ENCODE measurements at places on chromosomes 5 and 9.

DNA sequence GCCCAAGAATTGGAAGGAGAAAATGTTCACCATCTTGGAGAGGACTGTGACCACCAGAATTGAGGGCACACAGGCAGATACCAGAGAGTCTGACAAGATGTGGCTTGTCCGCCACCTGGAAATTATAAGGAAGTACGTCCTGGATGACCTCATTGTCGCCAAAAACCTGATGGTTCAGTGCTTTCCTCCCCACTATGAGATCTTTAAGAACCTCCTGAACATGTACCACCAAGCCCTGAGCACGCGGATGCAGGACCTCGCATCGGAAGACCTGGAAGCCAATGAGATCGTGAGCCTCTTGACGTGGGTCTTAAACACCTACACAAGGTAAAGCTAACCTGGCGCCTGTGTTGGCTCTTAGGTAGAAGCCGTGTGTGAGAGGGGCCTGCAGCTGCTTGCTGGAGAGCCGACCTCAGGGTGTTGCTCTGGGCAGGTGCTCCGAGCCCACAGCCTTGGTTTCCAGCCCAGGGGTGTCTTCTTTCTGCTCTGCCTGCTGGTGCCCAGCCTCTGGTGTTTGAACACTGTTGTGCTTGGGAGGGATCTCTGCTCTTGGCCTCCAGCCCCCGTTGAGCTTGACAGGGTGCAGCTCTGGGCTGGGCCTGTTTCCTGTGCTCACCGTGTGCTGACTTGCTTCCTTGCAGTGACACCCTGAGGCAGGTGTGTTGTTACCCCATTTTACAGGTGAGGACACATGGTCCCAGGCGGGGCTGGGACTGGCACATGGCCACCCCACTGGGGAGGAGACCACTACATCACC is 10.9 kb downstream of the EXOC3 start:
- DNase-seq = peak; percentile 68

DNA sequence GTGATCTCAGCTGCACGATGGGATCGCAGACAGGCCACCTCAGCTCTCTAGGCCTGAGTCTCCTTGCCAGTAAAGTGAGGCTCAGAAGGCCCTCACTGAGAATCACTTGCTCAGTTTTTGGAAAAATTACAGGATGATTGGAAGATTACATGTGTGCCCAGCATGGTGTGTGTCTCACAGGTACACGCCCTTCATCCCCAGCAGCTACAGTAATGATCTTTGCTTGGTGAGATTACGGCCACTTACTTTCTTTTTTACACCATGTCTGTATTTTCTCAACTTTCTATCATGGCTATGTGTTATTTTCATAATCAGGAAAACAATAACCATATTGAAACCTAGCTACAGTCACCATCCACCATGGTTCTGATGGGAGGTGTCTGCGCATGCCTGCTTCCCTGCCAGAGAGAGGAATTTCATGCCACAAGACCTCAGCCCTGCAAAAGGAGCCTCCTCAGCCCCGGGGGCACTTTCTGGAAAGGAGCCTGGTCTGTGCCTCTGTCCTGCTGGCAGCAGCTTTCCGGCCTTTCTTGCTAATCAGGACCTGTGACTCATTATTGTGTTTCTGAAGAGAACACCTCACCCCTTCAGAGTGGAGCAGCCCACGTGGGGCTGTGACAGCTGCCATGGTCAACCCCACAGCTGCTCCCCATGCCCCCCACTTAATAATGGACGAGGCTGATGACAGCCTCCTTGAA is 64.2 kb upstream of the OLFM1 start:
- no peak for DNase-seq

DNA sequence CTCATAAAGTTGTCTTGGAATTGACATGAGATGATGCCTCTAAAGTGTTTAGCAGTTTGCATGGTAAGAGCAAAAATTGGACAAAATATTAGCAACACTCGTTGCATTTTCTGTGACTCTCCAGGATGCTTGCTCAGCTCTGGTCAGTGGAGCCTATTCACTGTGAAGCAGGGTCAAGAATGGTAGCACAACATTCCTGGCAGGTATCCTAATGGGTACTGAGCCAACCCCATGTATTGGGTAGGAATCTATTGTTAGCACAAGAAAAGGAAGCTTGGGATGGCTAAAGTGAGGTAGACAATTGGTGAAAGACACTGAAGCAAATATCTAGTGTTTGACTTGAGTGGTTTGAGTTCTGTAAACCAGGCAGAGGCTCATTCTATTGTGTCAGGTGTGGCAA is 10.4 kb upstream of the ACTBL2 start:
- DNase-seq = no peak

- no peak for DNase-seq
Measured at GRCh38 chr5:33297760-33298216, 143.0 kb upstream of the TARS1 start.

GRCh38 chr5:181191526-181192336 is 13.3 kb downstream of the TRIM7 start:
- DNase-seq = peak; percentile 98

DNA sequence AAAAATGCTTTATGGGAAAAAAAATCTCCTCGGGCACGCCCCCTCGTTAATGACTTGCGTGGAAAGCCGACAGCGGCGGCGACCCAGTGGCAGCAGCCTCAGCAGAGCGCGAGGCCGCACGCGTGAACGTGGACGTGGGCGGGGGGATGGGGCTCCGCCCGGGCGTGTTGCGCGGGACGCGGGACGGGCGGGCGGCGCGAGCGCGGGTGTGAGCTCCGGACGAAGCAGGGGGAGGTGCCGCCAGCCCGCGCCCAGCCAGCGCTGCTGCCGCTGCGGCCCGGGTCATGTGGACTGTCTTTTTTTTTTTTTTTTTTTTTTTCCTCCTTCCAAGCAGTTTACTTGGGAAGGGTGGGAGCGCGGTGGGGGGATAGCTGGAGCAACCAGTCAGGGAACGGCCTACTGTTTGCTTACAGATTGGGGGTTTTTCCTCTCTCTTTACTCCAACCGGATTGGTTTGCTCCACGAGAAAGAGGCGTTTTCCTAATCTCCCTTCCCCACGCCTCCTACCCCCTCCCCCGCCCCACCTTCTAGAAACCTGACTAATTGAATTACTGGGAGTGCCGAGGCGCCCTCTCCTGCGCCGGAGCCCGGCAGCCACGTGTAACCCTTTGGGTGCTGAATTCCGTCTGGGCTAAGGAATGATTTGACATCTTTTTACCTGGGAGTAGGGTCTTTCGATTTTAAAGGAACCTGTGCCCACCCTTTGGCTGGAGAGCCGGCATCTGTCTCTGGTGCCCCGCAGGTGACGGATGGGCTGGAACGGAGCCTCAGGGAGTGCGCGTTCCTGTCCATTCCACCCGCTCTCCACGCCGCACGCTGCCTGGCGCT is 1.7 kb upstream of the EFNA5 start:
- peak; percentile 87 for DNase-seq

DNA sequence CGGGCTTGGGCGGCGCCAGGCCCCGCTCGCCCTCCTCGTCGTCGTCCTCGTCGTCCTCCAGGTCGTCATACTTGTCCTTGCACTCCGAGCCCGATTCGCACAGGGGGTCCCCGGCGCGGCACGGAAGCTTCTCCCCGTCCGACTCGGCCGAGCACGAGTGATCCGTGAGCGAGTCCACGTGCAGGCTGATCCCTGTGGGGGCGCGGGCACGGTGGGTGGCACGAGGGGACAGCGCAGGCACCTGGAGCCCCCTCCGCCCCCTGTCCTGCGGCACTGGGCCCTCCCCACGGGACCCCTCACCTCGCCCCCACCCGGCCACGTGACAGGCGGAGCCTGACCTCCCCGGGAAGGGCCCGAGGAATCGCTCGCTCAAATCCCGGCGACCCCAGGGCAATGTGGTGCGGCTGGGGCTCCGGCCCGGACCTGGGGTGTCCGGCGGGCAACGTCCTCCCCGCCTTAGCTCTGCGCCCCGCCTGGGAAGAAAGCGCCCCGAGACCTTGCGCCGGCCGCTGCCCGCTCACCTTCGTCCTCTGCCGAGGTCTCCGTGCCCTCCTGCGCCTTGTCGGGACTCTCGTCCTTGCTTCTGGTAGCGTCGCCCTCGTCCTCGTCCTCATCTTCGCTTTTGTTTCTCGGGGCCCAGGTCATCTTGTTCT is 2.5 kb downstream of the IRX2 start:
- no peak for DNase-seq

GRCh38 chr9:87883274-87883673 is 597 bp downstream of the SPATA31E1 start:
- no peak for DNase-seq

DNA sequence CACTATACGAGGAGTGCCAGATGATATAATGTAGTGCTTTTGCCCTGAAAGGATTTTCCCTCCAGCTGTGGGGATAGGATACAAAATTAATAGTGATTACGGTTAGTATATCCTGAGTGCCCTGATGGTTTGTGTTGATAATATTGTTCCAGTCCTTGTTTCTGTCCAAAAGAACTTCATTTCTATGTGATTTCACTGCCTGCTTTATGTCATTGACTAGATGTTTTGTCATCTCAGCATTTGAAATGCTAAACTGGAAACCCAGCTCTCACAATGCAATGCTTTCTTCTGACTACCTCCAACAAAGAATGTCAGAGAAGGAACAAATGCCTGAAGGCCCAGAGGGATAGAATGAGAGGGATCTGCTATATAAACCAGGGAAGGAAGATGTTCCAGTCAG is 177.8 kb downstream of the NIPBL start:
- no peak for DNase-seq

- DNase-seq = no peak
Measured at GRCh38 chr9:71249729-71250317, 128.4 kb upstream of the TRPM3 start.

GRCh38 chr5:25944786-25945185 is 1093.6 kb downstream of the CDH9 start:
- DNase-seq = no peak

DNA sequence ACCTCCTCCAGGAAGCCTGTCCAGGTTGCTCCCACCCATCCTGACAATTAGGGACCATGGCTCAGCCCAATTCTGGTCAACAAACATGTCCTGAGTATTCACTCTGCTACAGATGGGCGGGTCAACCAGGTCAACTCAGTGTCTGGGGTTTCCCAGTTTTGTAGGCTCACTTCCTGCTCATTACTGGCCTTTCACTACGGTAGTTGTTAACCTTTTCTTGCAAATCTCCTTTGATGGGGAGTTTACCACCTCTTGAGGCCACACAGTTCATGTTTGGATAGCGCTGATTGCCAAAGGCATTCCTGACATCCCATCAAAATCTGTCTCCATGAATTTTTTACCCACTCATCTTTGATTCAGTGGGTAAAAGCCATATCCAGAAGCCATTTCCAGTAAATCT is 13.8 kb downstream of the TMEM8B start:
- no peak for DNase-seq

GRCh38 chr5:137461391-137462264 is 37.5 kb downstream of the SPOCK1 start:
- no peak for DNase-seq

DNA sequence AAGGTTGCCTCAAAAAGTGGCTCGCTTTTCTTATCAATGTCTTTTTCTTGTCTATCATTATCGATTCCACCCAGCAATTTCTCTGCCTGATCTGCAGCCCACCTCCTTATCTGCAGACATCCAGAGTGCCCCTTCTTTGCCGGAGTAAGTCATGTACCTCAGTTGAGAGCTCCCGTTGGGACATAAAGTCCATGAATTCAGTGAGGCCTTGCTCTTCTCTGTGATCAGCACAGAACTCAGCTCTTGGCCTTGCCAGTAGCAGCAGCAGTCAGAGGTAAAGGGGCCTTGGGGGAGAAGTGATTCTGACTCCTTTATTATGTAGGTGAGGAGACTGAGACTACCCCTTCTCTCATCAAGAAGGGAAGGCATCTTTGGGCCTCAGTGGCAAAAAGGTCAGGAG is 24.9 kb upstream of the DCAF12 start:
- no peak for DNase-seq

DNA sequence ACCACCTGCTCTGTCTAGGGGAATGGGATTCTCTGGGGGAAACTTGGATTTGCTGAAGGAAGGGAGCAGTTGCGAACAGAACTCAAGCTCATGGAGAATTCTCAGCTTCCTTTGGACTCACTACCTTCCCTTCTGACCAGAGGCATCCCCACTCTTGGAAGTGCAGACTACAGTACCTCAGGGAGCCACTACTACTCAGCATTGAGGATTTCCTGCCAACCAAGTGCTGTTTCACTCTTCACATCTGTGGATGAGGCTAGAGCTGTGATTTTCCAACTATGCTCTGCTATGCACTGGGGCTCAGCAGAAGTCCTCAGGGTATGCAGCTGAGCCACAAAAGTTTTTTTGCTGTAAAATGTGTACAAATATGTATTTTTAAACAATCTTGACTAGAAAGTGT is 43.9 kb downstream of the MACROH2A1 start:
- no peak for DNase-seq

DNA sequence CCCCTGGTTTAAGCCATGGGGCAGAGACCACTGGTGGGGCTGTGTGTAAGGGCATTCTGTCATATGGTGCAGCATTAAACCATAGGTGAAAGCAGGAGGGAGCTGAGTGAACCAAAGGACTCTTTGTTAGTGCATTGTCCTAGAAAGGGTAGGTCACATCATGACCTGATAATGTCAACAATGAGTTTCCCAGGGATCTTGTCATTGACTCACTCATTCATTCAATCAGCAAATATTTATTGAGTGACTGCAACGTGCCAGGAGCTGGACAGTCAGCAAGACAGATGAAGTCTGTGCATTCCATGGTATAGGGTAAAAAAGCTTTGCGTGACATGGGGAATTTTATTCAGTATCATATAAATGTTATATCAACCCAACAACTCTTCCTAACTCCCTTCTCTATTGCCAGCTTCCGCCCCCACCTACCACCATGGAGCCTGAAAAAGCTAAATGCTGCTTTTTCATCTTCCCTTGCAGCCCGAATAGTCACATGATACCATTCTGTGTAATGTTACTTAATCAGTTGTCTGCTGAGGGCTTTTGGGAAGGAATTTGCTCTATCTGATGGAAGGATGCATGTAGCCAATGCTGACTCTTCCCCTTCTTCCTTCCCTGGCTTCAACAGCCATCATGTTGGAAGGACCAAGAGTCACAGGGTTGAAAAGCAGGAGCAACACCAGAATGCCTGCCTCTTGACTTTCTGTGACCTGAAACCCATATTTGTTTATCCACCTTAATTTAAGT is 11.5 kb upstream of the OTULINL start:
- no peak for DNase-seq

DNA sequence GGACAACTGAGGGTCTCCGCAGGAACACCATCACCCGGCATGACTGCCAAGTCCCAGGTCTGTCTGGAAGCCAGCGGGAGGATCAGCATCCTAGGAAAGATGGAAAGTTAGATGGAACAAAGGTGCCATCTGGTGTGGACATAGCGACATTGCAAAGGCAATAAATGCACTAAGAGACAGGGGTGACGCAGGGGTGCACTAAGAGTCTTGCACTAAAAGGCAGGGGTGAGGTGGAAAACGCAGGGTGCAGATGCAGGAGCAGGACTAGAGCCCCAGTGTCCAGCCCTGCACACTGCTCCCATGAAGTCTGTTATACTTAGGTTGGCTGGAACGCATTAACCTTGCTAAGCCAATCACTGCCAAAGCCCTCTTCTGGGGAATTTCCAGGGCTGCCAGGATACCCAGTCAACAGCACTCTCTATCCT is 15.5 kb downstream of the ATOX1 start:
- DNase-seq = no peak

DNA sequence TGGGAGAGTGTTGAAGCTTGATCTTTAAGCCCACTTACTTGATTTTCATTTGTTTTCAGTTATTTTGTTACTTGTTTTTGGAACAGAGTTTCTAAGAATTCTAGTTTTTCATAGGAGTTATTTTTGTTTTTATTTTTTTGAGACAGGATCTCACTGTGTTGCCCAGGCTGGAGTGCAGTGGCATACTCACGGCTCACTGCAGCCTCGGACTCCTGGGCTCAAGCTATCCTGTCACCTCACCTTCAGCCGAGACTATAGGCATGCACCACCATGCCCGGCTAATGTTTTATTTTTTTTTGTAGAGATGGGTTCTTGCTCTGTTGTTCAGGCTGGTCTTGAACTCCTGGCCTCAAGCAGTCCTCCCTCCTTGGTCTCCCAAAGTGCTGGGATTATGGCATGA is 6.3 kb downstream of the ERBIN start:
- no peak for DNase-seq
